ENCODE measurements at places on chromosomes 7 and 10. TPM values are rescaled to one million over a fixed set of nuclear protein-coding genes. Genes with fewer than 3 reads are reported as not detected.

The TAS2R3 gene
- total RNA-seq = 1.4 TPM

The ZNF853 gene
- 4.4 TPM for total RNA-seq

The ST8SIA6 gene
- 12.5 TPM for total RNA-seq

The SPDYE1 gene
- not detected for total RNA-seq

- DNase-seq = no peak
- H3K36me3 ChIP-seq = peaks cover 55% of the 10 kb centered on the region
- H3K4me3 ChIP-seq = no peak overlapping the region
- H3K4me1 ChIP-seq = peaks cover 21% of the 10 kb centered on the region
Observed at GRCh38 chr10:97442277-97442676, 3.5 kb downstream of the EXOSC1 start.

DNA sequence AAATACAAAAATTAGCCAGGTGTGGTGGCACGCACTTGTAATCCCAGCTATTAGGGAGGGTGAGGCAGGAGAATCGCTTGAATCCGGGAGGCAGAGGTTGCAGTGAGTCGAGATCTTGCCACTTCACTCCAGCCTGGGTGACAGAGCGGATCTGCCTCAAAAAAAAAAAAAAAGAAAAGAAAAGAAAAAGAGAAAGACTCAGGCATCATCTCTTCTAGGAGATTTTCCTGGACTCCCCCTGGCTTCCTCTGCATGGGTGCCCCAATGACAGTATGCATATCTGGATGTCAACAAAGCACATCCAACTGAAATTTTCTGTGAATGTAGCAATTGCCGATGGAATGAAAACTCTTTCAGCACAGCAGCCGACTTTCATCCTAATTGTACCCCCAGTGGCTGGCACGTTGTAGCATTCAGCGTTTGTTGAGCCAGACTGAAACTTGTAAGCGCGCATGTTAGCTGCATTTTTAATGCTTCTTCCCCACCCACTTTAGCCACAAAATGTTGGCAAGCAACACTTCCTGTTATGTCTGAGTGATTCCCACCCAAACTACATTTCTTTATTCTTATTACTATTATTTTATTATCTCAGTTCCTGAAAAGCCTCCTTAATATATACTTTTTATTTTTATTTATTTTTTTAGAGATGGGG is 70.2 kb downstream of the PRTFDC1 start:
- H3K4me1 ChIP-seq = peaks cover 12% of the 10 kb centered on the region
- DNase-seq = no peak
- peak overlapping the region; percentile 20 for H3K4me3 ChIP-seq
- H3K36me3 ChIP-seq = no peaks in the 10 kb centered on the region
- no peaks in the 10 kb centered on the region for H3K27me3 ChIP-seq

DNA sequence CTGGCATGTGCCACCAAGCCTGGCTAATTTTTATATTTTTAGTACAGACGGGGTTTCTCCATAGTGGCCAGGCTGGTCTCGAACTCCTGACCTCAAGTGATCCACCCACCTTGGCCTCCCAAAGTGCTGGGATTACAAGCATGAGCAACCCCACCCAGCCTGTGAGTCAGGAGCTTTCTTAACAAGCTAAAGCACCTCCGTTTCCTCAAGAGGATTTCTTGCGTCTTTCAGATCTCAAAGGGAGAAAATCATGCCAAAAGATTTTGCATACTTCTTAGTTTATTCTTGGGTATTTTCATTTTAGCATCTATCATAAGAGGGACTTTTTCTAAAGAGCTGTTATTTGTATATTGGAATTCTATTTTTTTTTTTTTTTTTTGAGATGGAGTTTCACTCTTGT is 47.9 kb upstream of the FOXK1 start:
- H3K27ac ChIP-seq = no peak overlapping the region
- H3K36me3 ChIP-seq = no peaks in the 10 kb centered on the region
- H3K4me3 ChIP-seq = no peak overlapping the region
- peaks cover 14% of the 10 kb centered on the region for H3K4me1 ChIP-seq
- no peaks in the 10 kb centered on the region for H3K27me3 ChIP-seq

GRCh38 chr7:131722371-131722770 is 165.9 kb upstream of the PODXL start:
- H3K4me3 ChIP-seq = no peak overlapping the region
- peaks cover 9% of the 10 kb centered on the region for H3K27me3 ChIP-seq
- no peaks in the 10 kb centered on the region for H3K4me1 ChIP-seq
- no peak overlapping the region for H3K27ac ChIP-seq

DNA sequence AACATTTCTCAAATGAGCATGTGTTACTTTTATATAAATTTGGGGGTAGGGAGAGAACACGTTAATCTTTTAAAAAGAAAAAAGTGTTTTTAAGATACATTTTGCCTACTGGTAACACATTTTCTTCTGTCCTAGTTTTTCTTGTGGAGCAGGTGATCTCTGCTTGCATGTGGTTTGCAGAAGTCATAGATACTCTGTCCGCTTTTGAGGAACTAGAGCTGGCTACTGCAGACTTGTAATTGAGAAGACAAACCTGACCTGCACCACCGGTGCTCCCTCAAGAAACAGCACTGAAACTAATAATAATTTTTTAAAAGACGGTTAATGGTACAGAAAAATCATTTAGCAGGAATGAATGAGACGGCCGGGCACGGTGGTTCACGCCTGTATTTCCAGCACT is 243.1 kb downstream of the KIAA1217 start:
- DNase-seq = no peak
- peaks cover 23% of the 10 kb centered on the region for H3K4me1 ChIP-seq
- no peaks in the 10 kb centered on the region for H3K36me3 ChIP-seq
- no peak overlapping the region for H3K4me3 ChIP-seq

DNA sequence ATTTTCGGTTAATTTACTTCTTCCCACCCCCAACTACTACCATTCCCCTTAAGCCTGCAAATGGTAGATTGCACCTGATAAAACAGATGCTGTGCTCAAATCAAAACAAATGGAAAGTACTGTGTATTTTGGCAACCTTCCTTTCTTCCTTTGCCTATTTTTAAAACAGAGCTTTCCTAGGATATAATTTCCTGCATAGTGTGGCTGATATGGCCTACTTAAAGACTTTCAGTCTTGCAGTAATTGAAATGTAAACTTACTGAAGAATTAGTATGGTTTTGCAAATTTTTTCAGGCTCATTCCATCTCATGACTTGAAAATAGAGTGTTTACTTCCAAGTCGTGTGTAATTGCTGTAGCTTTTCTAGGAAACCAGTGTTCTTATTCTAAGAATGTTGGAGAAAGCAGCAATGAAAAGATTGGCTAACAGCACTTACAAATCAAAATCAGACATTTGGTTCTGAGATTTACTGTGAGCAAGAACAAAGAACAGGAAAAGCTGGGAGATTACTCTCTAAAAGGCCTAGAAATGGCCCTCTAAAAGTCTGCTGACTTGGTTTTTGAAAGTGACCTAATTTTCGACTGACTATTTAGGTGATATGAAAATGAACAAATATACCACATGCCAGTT is 52.0 kb downstream of the REEP3 start:
- peaks cover 7% of the 10 kb centered on the region for H3K36me3 ChIP-seq
- H3K4me1 ChIP-seq = peaks cover 28% of the 10 kb centered on the region
- no peak for DNase-seq
- H3K4me3 ChIP-seq = no peak overlapping the region
- no peaks in the 10 kb centered on the region for H3K27me3 ChIP-seq
- H3K27ac ChIP-seq = peak overlapping the region; percentile 54

DNA sequence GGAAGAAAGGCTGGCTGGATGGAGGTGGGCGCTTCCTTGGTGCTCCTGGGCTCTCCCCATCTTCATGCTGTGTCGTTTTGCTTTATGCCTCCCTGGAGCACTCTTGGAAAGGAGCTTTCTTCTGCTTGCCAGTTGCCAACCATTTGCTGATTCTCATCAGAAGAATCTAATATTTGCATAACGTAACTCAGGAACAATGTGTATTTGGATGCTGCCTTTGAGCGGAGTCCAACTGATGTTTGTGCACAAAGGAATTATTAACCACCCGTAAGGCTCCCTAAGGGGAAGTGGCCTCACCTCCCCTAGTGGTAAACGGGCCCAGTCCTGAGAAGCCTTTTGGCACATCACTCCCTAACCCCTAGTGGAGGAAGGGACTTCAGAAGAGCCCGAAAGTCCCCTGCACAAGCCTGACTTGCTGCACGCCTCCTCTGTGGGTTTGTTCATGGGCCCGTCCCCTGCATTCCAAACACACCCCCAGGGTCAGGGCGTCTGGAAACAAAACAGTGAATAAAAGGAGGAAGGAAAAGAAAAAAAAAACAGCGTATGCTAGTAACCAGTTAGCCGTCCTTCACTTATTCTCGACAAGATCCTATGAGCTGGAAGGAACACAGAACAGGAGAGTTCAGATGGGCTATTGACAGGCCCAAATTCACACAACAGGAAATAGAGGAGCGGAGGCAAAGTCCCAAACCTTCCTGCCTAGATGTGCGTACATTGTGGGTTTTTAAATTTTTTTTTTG is 602.2 kb downstream of the LRMDA start:
- H3K36me3 ChIP-seq = no peaks in the 10 kb centered on the region
- DNase-seq = no peak
- peaks cover 32% of the 10 kb centered on the region for H3K4me1 ChIP-seq
- no peak overlapping the region for H3K4me3 ChIP-seq
- H3K27ac ChIP-seq = peak overlapping the region; percentile 31
- H3K27me3 ChIP-seq = no peaks in the 10 kb centered on the region

Data from lower lobe of right lung (tissue), 2 donors.